ENCODE measurements at places on chromosomes 11 and 22.

- no peak for DNase-seq
These were observed 85.1 kb downstream of the NECTIN1 start for GRCh38 chr11:119643876-119644225.

DNA sequence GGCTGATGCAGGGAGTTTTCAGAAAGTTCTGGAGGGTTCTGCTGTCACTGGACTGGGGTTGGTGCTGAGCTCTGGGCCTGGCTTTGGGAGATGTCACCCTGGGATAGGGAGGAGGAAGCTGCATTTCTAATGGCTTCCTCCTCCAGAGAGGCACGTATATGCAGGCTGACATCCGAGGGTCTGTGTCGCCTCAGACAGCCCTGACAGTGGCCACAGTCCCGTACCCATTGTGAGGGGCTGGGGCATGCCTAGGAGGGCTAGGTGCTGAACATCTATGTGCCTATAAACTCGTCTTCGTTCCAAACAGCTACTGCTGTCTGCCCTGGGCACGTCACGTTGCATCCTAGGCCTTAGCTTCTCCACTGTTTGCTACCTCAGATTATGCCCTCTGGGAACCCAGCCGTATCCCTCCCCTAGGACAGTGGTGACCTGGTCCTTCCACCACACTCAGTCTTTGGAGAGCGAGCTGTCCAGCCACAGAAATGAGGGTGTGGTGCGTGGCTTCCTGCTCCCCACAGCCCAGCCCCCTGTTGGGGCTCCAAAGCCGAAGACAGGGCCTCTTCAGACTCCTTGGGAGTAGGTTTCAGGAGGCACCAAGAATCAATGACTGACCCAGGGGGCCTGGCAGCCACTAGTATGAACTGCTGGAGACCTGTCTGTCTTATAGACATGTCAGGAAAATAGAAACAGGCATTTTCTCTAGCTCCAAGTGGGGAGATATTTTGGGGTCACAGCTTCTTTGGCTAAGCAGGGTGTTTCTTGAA lies 26.4 kb downstream of the ADAMTS15 start:
- DNase-seq = no peak

DNA sequence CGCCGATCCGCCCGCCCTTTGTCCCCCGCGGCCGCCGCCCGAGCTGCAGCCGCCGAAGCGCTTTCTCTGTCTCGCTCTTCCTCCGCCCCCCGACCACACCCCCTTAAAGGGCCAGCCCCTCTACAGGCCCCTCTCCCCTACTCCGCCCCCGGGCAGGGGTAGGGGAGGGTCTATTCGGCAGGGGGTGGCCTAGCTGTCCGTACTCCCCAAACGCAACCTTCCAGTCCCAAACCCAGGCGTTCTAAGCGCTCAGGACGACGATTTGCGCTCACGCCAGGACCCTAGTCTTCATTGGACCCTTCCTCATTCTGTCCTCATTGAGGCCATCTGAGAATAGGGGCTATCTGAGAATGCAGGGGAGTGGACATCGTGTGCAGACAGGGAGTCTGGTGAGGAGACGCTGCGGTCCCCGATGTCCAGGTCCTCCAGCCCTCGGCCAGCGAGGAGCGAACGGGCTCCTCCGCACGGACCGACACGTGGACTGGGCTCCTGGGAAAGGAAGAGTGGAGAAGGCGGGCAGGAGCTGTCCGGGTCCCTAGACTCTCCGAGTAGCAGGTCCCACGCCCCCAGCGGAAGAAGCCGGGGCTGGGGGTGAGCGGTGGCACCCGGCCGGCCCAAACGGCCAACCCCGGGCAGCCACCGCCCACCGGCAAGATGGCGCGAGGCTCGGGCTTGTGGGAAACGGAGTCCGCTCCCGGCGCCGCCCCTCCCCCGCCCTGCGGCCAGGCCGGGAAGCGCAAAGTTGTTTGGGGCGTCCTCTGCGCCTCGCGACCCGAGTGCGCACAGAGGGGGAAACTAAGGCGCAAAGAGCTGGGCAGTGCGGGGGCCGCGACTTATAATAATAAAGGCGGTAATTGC lies at the start of gene PPP1R14B:
Gene PPP1R14B, minus strand, starts transcription at position 73 of the 858 bp plus-strand sequence. CDS start 270 bp downstream, outside the sequence.
- DNase-seq = peak; percentile 74

DNA sequence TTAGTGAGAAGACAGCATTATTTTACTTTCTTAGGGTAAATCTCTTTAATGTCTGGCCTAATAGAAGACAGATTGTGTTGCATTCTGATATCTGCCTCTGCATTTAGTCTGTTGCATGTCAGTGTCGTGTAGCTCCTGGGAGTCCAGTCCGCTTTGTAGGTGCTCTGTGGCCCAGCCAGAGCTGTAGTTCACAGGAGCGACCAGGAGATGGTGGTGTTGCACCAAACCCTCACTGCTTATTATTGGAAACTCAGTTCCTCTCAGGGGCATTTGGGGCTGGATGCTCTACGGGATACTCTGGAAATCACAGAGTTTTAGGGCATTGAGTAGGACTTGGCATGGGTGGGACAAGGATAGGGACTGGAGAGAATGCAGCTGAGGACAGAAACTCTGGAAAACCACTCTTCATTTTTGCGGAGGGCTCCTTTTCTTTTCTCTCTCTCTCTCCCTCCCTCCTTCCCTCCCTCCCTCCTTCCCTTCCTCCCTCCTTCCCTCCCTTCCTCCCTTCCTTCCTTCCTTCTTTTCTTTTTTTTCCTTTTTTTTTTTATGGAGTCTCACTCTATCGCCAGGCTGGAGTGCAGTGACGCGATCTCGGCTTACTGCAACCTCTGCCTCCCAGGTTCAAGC lies 21.7 kb downstream of the MIAT start:
- peak; percentile 49 for DNase-seq

DNA sequence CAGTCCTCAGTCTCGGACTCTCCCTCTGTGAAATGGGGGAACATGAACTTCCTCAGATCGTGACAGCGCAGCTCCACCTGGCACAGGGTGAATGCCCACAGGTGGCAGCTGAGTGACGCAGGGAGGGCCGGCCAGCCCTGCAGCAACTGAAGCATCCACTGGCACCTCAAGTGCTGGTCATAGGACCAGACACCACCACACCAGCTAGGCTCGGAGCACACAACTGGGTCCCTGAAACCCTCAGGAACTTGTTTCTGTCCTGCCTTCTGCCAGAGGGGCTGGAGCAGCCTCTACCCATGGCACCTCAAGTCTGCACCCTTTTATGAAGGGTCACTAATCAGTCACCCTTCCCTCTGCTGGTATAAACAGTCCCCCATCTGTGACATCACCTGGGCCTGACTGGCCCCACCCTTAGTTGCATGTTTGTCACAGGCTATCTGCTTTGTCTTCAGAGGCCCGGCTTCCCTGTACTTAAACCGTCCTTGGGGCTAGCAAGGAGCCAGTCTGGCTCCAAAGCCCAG lies 7.4 kb upstream of the CDC42BPG start:
- DNase-seq = no peak

GRCh38 chr11:16841984-16842383 lies 103.5 kb downstream of the C11orf58 start:
- DNase-seq = no peak

GRCh38 chr11:31940371-31941037 lies 129.4 kb upstream of the PAX6 start:
- no peak for DNase-seq

DNA sequence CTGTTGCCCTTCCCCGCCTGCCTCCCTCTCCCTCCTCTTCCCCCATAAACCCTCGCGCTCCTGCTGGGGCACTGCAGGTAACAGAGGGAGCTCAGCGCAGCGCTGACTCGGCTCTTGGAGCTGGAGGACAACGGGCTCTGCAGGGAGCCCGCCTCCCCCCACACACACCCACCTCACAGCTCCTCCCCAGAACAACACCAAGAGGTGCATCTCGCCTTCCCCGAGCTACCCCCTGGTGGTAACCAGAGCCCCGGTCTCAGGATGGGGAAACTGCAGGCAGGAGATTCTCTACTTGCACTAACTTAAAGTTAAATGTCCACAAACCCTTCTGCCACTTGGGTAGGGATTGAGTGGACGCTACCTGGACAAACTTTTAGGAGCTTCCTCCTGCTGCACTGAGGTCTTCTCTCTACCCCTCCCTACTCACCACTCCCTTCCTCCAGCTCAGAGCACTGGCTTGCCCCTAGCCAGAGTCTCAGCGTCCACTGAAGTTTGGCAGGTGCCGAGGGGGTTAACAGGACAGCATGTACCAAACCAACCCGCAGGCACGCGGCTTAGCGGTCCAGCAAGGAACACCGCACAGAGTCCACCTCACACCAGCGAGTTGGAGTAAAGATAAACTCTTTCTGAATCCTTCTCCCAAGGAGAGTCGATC lies 4.0 kb upstream of the SCN4B start:
- no peak for DNase-seq

DNA sequence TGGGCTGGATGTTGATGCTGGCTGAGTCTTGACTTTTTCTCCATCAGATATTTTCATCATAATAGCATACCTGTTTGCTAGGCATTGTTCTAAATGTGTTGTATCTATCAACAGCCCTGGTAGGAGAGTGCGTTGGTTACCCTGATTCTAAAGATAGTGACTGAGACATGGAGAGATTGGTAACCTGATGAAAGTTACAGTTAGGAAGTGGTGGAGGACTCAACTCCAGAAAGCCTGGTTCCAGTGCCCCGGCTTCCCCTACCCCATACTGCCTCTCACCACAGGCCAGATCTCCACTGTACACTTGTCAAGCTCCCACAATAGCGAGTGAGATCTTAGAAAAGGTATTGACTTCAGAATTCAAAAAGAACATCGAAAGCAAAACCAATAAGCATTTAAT lies 22.8 kb upstream of the RELT start:
- DNase-seq = no peak

- DNase-seq = no peak
These were observed 2.9 kb downstream of the ZP1 start for GRCh38 chr11:60870276-60870675.

DNA sequence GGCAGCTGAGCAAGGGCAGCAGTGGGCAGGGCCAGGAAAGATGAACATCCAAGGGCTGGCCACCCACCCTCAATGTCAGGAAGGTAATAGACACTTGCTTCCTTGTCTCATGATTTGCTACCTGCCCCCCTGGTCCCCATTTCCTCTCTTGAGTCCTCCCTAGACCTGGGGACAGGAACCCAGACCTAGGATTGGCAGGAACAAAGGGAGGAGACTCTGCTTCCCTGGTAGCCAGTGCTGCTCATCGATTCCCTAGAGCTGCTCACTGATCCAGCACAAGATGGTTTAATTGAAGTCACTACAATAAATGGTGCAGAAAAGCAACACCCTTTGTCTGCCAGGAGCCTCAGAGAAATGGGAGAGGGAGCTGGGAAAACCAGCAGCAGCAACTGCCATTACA lies 67.8 kb upstream of the CHST1 start:
- no peak for DNase-seq

DNA sequence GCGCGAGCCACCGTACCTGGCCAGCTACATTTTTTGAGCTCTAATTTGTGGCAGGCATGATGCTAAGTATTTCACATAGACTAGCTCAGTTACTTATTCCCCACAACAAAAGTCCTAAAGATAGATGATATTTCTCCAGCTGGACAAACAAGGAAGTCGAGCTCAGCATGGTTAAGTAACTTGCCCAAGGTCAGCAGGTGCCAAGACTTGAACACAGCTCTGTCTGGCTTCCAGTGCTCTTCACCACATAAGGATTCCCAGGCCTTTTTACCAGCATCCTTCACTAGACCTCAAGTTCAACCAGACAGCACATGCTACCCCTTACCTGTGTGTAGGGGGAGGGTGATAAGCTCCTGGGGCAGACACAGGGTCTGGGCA lies 177.3 kb upstream of the NCAM1 start:
- no peak for DNase-seq

DNA sequence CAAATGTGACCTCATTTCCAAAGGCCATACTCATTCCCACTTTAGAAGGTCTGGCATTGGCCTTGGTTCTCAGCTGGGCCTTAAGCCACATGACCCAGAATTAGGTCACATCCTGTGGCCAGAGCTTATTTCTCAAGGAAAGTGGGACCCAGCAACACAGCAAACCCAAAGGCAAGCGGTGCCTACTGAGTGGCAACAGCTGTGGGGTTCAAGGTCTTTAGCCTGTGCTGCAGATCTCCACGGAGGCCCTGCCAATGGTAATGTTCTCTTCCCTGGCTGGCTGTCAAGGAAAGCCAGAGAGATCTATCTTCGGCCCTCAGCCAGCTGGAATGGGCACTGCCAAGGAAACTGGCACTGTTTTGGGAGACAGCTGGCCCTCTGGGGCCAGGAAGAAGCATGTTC lies 41.5 kb upstream of the TP53I11 start:
- DNase-seq = no peak

DNA sequence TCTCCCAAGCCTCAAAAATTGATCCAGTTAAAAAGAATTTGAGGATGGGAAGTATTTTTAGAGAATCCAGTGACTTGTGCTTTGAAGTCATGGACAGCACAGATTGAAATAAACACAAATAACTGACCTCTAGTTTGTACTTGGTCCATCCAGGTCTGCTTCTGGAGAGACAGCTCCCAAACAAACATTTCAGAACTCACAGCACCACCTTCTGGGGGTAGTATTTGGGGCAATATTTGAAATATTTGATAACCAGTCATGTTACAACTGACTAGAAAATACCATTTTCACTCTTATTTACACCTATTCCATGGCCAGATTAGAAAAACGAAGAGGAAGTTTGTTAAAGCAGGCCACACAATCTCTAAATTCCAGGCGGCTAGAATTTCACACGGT lies 56.2 kb downstream of the CTSC start:
- DNase-seq = no peak

GRCh38 chr11:78773077-78773476 lies 198.4 kb upstream of the NARS2 start:
- no peak for DNase-seq

DNA sequence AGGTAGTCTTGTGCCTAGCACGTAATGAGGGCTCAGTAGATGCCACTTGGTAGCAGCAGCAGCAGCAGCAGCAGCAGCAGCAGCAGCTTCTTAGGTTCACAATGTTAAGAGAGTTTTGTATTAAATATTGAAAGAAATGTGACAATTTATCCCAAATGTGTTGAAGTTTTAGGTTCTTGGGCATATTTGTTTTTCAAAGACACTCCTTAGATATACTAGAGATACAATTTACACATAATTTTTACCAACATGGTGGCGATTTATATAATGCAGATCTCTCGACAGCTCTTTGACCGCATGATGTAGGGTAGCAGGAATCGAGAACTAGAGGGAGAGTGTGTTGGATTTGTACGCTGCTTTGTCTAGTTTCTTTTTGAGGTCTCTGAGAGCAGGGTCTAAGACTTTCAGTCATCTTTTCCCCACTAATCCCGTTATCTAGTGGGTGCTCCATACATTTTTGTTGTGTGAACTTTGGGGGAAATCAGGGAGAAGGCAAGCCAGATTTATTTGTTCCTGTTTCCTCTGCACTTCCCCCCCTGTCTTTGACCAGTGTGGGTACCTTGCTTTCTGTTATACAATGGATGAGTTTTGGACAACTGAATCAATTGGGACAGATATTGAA lies 1.4 kb downstream of the FDX1 start:
- DNase-seq = no peak

GRCh38 chr11:74714904-74715303 lies 16.3 kb downstream of the CHRDL2 start:
- no peak for DNase-seq

DNA sequence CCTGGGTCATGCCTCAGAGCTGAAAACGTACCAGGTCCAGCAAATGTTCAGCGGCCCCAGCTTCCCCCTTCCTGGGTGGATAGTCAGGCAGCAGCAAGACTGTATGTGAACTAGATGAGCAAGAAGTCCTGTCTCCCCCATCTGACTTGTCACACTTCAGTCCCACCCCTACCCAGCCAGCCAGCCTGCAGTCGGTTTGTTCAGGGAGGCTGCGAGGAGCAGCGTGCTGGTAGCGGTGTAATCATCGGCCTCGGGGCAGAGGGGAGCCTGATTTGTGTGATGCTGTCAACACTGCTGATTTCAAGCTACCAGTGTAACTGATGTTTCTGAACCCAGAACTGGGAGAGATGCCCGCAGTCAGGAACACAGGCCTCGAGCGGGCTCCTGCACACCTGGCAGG lies 9.6 kb downstream of the TMEM258 start:
- no peak for DNase-seq

Measured in activated T-cell treated with anti-CD3 and anti-CD28 coated beads for 1 hour (primary cell).